H9 (cell line): ENCODE measurements at places on chromosomes 5 and 9. TPM values are rescaled to one million over a fixed set of nuclear protein-coding genes. Genes with fewer than 3 reads are reported as not detected.

DNA sequence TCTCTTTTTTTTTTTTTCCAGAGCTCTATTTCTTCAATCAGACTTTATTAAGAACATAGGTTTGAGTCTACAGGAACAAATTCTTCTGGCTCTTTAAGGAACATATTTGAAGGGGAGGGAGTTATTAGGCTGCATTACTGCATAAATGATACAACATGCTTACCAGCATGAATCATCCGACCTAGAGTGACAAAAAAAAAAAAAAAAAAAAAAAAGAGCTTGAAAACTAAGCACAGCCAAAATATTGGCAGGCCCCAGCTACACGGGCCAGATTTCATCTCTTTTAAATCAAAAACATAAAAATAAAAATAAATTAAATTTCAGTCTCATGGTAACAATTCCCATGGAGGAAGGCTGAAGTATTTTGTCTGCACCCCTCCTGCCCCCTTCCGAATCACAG is 26.3 kb downstream of the MSX2 start:
- DNase-seq: no peak

DNA sequence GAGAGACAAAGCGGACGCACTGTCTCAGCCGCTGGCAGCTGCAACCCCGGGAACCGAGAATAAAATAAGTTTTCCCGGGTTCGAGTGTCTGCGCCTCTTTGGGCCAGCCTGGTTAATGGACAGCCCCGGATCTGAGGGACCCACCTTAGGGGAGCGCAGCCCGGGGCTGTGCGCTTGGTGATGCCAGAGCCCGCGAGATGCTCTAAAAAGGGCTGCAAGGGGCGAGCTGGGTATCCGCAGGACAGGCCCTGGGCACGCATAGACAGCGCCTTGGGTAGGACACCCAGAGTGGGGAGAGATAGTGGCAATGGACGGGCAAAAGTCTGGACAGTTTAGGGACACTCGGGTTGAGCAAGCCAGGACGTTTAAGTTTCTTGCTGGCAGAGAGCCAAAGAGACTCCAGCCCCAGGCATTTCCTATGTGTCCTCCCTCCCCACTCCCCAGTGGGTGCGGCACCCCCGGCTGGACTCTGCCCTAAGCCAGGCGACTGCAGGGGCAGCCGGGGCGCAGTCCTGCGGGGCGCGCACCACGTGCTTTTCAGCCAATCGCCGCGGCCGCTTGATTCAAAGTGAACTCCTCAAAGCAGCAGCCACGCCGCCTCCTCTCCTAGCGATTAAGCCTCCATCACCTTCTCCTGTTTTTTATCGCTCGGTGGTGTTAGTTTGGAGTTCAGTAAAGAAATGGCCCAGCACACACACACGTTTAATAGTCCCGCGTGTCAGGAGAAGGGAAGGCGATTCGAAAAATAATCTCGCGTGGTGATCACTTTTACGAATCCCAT is 616 bp upstream of the ENC1 start:
- DNase-seq: peak; percentile 84

- no peak for DNase-seq
Measured at GRCh38 chr9:92607773-92608172, 62.2 kb downstream of the IPPK start.

DNA sequence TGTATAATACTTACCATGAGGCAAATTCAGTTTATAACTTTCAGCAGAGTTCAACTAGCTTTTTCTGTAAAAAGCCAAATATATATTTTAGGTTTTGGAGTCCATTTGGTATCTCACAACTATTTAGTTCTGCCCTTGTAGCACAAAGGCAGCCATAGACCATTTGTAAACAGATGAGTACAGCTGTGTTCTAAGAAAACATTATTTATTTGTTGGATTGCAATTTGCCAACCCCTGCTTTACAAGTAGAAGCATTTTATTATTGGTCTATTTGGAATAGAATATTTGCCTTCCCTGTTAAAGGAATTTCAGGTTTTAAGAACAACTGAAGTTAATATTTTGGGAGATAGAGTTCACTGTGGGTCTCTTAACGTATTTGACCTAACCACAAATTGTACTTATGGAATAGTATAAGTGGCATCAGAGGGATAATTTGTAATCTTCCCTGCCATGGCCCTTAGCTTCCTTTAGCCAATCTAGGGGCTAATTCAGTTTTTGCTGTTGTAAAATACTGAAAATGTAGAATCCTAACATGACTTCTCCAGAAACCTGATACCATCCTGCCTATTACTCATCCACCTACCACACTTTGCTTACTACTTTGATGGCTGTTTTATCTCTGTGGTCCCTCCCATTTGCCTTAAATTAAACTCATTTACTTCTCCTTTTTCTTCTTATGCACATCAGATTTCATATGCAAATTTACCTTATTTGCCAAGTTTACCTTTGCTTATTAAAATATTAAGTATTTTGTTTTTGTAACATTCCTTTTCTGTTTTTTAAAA is 109.2 kb downstream of the DMXL1 start:
- DNase-seq: no peak

GRCh38 chr5:27854243-27854852 is 816.0 kb upstream of the CDH9 start:
- DNase-seq: no peak

GRCh38 chr9:88813638-88814209 is 177.5 kb upstream of the S1PR3 start:
- DNase-seq: no peak

HEMGN gene
- not detected in 2 replicates for total RNA-seq

PCSK1 gene
- total RNA-seq: 2.0 and 2.9 TPM in 2 replicates

TMEM252 gene
- total RNA-seq: not detected in 2 replicates
